A549 treated with AZD2906 at 1 μM for 4 hours (cell line): ENCODE measurements at places on chromosomes 12 and 14. TPM values are rescaled to one million over a fixed set of nuclear protein-coding genes. Genes with fewer than 3 reads are reported as not detected.

KDM2B gene
- total RNA-seq: 18.4 to 20.3 TPM (median 18.8 TPM) in 5 replicates

TAS2R30 gene
- total RNA-seq: 0.03 TPM in 1 of 5 replicates, not detected in the others

PROX2 gene
- total RNA-seq: not detected in 5 replicates

RNASE2 gene
- total RNA-seq: not detected in 5 replicates

KRT71 gene
- 0.02 to 0.09 TPM (median 0.05 TPM) in 3 of 5 replicates, not detected in the others for total RNA-seq

PPFIBP1 gene
- 15.8 to 25.2 TPM (median 20.6 TPM) in 5 replicates for total RNA-seq

HSPB8 gene
- 13.4 to 21.9 TPM (median 18.1 TPM) in 5 replicates for total RNA-seq

GATC gene
- 20.6 to 23.9 TPM (median 22.8 TPM) in 5 replicates for total RNA-seq

TDRD9 gene
- 0.18 to 0.57 TPM (median 0.49 TPM) in 5 replicates for total RNA-seq

CCDC196 gene
- not detected in 5 replicates for total RNA-seq

ADAM21 gene
- total RNA-seq: 0.02 to 0.03 TPM in 2 of 5 replicates, not detected in the others

DACT1 gene
- 0.34 to 0.74 TPM (median 0.64 TPM) in 5 replicates for total RNA-seq

ESPL1 gene
- 15.3 to 20.4 TPM (median 18.2 TPM) in 5 replicates for total RNA-seq

GRIN2B gene
- 3.0 to 4.9 TPM (median 4.2 TPM) in 5 replicates for total RNA-seq

STXBP6 gene
- 2.4 to 3.1 TPM (median 2.7 TPM) in 5 replicates for total RNA-seq

SERPINA1 gene
- total RNA-seq: 1.1 to 3.0 TPM (median 2.4 TPM) in 5 replicates

CCND2 gene
- total RNA-seq: 0.02 TPM in 1 of 5 replicates, not detected in the others

SLC38A1 gene
- 69.0 to 94.5 TPM (median 78.1 TPM) in 5 replicates for total RNA-seq

HAL gene
- total RNA-seq: 0.51 to 0.78 TPM (median 0.54 TPM) in 5 replicates

GPR84 gene
- 0.05 to 0.11 TPM (median 0.08 TPM) in 3 of 5 replicates, not detected in the others for total RNA-seq

TAS2R42 gene
- not detected in 5 replicates for total RNA-seq
